GM23248 (cell line): ENCODE measurements at places on chromosomes 2 and 18.
A peak's percentile ranks its signal among the peaks of the same experiment; 100 is the strongest.

- DNase-seq = peak; percentile 15
Measured at GRCh38 chr18:31610286-31611205, 18.9 kb downstream of the TTR start.

DNA sequence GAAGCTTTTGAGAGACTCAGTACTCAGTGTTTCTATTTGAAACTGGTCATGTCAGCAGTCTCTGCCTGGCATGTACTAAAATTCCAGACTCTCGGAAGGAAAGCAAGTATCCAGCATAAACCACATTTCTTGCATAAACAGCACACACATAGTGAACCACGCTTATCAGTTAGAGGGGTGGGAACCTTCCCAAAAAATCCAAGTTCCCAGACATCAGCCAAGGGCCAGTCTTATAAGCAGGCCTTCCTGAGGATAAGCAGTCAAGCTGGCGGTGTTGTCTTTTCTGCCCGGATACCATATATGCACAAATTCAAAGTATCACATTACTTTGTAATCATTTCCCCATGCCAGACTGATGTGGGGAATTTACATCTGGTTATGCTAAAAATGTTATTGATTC lies 73.6 kb downstream of the ST6GAL2 start:
- DNase-seq = no peak

GRCh38 chr2:114011713-114012112 lies 121.8 kb downstream of the ACTR3 start:
- no peak for DNase-seq

DNA sequence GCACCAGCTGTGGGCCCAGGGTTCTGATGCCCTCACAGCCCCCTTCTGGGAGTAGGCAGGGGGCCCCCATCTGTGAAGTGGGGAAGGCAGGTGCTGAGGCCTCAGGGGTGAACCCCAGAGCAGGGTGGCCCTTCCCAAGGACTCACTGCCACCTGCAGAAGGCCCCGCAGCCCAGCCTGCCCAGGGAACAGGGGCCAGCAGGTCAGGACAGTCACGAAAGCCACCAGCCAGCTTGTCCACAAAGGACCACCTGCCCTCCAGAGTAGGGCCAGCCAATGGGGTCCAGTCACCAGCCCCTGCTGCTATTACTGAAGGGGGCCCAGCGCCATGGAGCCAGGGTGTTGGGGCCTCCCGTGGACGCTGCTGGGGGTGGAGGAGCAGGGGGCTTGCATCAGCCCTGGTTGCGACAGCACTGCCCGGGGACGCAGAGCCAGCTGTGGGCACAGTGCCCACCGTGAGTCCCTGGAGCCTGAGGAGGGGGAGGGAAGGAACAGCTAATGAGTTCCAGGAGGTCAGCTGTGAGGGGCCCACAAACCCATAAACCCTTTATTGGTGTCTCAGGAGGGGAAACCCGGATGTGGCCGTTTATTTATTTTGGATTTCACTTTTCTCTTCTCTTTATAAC lies 11.5 kb upstream of the SNED1 start:
- DNase-seq = peak; percentile 50

DNA sequence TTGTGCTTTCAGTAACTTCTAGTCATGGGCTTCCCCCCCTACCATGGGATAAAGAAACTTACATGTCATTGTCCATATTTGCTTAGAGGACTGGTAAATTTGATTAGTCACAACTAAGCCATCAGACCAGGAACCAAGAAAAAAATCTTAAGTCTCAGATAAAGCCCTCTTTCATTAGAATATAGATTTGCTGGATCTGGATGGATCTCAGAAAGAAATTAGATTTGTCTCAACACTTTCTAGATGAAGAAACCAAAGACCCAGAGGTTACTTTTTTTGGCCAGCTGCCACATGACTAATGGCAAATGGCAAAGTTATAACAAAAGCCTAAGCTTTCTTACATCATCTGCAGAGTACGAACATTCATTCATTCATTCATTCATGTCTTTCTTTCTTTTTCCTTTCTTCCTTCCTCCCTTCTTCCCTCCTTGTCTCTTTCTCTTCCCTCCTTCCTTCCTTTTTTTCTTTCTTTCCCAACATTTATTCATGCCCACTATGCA lies 60.2 kb downstream of the CDCA7 start:
- peak; percentile 41 for DNase-seq
